ENCODE measurements at places on chromosomes 1 and 21.

DNA sequence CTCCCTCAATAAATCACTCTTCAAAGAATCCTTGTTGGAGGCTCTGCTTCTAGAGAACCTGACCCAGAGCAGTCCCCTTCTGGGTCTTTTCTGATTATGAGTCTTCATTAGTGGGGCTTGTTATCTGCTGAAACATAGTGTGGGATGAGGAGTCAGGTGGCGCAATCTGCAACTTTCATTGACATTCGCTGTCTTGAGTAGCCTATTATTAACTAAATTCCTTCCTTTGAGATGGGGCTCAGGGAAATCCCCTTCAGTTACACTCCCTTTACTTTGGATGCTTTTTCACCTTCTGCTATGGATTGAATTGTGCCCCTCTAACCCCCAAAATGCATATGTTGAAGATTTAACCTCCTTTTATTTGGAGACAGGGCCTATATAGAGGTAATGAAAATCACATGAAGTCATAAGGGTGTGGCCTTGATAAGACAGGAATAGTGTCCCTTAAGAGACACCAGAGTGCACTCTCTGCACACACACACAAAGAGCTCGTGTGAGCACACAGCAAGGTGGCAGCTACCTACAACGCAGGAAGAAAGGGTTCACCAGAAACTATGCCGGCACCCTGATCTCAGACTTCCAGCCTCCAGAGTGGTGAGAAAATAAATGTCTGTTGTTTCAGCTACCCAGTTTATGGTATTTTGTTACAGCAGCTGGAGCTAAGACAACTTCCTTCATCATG is 19.5 kb downstream of the DIO1 start:
- DNase-seq = no peak

GRCh38 chr1:36582066-36582755 is 99.5 kb upstream of the CSF3R start:
- DNase-seq = no peak

- DNase-seq = no peak
Measured at GRCh38 chr1:86938450-86938849, 24.0 kb downstream of the HS2ST1 start.

DNA sequence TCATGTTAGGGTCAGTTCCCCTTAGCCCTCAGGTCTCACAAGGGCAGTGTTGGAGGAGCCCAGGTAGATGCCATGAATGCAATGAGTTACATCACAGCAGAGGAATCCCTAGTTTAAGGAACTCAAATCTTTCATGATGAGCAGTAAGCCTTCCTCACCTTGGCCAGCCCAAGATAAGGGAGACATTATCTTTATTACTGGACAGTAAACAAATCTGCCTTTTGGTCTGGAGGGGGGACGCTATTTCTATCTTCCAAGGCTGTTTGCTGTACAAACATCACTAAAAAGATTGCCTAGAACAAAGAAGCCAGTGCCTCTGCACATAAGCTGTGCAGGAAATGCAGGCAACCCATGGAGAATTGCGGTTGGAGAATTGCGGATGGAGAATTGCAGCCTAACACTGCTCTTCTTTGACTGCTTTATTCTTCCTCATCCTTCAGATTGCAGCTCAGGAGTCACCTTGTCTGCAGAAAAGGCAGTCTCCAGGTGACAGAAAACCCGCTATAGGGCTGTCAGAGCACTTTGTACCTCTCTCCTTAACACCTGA is 2.3 kb upstream of the CHI3L1 start:
- no peak for DNase-seq

DNA sequence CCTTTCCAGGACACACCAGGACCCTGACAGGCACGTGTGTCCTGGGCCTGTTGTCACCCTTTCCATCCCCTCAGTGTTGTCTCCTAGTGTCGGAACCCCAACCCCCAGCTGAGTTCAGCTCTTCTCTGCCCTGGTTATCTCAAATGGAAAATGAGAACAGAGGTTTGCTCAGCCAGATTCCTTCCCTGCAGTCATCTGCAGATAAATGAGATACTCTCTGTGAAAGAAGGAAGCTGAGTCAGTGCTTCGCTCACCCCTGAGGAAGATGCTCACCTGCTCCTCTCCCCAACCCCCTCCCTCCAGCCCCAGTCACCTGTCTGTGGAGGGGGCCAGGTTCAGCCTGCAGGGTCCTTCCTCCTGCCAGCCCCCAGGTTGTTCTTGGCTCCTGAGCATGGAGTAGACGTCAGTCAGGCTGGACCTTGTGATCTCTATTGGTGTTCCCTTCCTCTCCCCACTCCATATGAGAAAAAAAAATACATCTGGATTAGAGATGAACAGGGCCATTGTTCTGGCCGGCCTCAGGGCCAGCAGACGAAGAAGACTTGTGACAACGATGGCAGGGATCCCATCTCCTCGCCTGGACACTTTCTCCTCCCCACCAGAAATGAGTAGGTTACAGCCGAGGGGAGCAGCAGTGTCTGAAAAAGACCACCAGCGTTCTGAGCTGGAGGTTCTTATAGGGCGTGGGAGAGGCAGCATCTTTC is 20.9 kb downstream of the PHGDH start:
- DNase-seq = no peak

DNA sequence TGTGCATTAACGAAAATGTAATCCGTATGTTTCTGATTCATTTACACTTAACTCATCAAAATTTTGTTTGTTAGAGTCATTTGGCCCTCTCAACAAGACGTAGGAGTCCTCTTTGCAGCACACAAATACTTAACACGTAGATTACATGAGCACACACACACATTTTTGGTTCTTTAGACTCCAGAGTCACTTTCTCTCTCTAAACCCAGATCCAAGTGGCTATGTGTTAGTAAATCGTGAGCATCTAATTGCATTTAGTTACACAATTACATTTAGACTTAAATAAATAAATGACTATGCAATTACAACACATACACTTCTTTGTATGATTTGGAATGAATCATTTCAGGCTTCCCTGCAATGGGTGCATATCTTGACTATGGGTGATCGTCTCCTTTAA is 109.0 kb upstream of the GREM2 start:
- no peak for DNase-seq

DNA sequence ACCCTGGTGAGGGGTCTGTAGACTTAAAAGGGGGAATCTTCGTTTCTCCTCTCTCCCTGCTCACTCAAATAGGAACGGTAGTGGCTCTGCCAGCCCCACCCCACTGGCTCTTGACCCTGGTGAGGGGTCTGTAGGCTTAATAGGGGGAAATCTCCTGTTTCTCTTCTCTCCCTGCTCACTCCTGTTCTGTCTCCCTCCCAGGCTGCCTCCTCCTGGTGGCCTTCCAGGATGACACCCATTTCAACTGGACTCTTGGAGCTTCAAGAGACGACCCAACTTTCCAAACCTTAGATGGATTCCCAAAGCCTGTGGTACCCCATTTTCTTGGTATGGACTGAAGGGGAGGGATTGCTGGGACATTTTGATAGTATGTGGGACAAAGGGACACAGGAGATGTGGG is 1.4 kb upstream of the EPHB2 start:
- no peak for DNase-seq

- DNase-seq = no peak
Measured at GRCh38 chr1:205668951-205669340, 11.4 kb downstream of the SLC45A3 start.

DNA sequence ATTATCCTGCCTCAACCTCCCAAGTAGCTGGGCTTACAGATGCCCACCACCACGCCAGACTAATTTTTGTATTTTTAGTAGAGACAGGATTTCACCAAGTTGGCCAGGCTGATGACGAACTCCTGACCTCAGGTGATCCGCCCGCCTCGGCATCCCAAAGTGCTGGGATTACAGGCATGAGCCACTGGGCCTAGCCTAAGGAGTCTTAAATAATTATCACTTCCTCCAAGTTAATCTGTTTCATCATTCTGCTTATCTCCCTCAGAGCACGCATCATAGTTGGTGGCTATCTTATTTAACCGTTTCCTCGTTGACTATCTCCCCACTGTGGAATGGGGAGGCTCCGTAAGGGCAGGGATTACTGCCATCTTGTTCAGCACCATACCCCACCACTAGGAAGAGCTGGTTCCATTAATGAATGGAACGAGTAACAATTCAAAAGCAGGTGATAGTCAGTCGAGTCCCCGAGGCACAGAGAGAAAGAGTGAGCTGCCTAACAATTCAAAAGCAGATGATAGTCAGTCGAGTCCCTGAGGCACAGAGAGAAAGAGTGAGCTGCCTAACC is 52.7 kb downstream of the GLUL start:
- no peak for DNase-seq

DNA sequence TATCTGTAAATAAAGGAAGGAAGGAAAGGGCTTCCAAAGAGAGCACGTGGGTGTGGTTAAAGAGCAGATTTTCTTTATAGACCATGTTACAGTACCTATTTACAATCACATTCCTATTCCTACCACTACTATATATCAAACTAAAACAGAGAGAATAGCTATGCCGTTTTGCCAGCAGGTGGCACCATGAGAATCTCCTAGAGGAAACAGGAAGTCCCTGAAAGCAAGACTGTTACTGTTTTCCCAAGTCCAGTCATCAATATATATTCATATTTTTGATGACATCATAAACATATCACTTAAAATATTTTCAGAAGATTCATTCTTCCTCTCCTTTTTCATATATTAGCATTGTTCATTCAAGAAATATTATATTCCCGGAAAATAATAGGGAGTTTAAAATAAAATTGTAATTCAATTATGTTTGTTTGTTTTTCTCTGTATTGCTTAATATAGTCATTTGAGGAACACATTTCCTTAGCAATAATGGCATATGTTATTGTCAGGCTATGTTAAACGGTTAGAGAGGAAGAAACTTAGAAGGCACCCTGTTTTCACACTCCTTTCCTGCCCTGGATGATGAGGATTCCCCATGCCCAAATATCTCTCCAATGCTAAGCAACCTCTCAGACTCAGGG is 6.6 kb downstream of the CCDC190 start:
- peak; percentile 77 for DNase-seq

DNA sequence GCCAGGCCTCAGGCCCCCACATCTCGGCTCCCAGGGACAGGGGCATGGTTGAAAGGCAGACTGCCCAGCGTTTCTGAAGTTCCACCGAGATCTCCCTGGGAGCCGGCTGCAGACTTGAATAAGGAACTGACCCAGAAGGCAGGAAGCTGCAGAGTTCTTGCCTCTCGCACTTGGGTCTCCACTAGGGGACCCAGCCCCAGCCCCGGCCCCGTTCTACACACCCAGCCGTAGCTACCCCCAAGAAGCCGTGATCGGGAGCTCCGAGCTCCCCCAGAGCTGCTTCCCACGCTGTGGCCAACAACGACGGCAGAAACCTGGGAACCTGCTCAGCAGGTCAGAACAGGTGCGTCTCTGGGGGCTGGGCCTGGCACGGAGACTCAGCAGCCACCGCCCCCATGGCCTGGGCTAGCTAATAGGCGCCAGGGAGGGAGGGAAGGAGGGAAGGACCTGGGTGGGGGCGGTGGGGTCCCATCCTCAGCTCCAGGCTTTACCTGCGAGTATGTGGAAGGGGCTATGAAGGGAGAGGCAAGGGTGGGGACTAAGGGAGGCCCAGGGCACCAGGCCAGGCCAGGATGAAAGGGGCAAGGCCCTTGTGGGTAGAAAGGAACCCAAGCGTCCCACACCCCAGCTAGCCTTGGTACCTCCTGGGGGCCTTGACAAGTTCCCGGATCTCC is at the start of gene NECTIN4:
NECTIN4 (minus strand) TSS at position 308 of the 674 bp plus-strand sequence; CDS start at position 46, 262 bp downstream.
- DNase-seq = no peak

- no peak for DNase-seq
Measured at GRCh38 chr1:19442154-19443096, 42.9 kb downstream of the CAPZB start.

- peak; percentile 58 for DNase-seq
Measured at GRCh38 chr1:70685300-70686286, 274.5 kb downstream of the CTH start.

DNA sequence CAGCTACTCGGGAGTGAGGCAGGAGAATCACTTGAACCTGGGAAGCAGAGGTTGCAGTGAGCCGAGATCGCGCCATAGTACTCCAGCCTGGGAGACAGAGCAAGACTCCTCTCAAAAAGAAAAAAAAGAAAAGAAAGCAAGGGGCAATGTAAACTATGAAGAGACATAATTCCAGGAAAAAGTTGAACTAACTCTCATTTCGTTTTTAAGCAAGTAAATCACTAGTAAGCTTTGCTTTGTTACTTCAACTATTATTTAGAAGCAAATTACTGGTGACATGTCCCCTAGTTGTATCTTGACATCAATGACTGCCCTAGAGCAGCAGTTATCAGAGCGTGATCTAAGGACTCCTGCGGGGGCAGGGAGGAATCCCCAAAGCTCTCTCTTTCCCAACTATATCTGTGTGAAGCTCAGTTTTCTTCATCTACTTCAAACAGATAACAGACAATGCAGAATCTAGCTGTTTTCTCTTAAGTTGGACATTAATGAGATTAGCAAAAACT is 18.7 kb downstream of the CLSTN1 start:
- DNase-seq = no peak

DNA sequence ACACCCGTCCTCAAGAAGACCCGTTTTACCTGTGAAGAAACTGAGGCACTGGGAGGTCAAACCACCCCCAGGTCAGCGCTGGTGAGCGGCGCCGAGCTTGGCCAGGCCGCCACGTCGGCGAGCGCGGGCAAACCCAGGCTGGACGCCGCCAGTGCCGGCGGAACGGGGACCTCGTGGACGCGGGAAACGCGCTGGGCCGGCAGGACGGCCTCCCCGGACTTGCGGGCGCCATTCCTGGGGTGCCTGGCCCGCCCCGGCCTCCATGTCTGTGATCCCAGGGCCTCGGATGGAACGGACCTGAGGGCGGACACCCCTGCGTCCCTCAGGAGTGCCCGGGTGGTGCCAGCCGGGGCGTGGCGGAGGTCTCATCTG is 764 bp upstream of the SUMO3 start:
- no peak for DNase-seq

GRCh38 chr1:11417162-11417561 is 61.8 kb upstream of the DISP3 start:
- peak; percentile 2 for DNase-seq

GRCh38 chr1:31584869-31585735 is 8.8 kb downstream of the TINAGL1 start:
- DNase-seq = no peak

DNA sequence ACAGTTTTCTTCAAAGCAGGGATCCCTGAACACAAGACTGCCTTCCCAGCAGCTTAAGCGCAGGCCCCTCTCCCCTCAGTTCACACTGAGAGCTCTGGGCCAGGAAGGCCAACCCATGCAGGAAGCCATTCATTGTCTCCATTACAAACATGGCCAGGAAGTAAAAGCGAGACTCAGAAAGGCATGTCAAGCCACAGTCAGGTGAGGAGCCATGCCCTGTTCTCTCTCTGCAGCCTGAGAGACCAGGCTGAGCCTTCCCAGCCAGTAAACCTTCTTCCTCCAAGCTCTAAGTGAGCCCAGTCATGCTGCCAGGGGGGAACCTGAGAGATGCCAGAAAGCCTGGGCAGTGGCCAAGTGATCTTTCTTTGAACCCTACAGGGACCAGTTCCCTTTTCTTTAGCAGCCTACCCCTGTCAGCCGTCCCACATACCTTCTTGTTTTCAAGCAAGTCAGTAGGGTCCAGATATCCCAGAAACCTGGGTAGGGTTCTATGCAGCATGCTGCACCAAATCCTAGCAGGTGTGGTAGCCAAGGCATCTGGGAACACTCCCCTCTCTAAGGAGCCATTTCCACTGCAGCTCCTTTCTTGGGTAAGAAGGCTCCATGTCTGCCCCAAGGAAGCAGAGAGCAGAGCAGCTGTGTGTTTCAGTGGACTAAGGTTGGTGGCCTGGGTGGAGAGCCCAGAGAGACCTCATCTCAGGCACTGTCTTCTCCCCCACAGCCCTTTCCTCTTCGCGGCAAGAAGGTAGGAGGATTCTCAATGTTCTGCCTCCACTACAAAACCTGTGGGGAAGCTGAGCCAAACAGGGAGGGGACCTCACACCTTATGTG is 977 bp downstream of the TRAF3IP3 start:
- DNase-seq = no peak

GRCh38 chr1:170705981-170706380 is 42.0 kb downstream of the PRRX1 start:
- DNase-seq = no peak
